Brain pericyte (primary cell): ENCODE measurements at places on chromosomes 7 and 10.

- DNase-seq, result no peak
Measured at GRCh38 chr7:81882086-81882485, 112.2 kb upstream of the HGF start.

DNA sequence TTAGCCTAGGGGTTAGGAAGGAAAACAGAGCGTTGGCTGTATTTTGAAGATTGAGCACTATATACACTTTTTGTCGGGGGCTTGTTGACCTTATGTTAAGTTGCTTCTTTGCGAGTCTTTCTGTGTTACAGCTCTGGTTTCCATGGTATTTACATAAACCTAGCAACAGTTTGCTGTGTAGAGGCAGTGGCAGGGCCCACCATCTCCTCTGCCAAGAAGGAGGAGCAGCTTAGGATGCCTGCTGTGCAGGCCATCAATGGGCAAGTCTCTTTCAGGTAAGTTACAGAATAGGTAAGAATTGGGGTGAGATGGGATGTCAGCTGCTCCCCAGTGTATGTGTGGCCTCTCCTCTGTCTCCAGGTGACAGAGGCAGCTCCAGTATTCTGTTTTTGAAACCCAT is 485.5 kb downstream of the LRMDA start:
- no peak for DNase-seq

- DNase-seq, result no peak
Measured at GRCh38 chr7:51261950-51262795, 54.4 kb downstream of the COBL start.

- DNase-seq, result no peak
Measured at GRCh38 chr10:69685426-69685801, 55.4 kb downstream of the FAM241B start.

DNA sequence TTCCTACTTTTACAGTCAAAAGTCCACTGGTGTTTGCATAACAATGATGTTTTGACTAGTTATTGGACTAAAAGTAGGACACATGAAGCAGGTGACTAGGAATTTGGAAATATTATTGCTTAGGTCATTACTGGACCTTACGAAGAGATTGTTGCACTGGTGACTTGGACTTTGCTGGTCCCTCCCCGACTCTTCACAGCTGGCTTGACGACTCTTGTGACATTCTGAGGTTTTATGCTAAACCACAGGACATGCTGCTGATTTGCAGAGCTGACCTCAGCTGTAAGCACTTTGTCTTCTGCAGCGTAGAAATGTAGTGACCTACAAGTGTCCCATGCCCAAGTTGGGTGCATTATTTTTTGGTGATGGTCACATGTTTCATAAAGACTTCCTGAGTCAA is 21.9 kb downstream of the PCBD1 start:
- no peak for DNase-seq

GRCh38 chr7:128217967-128218652 is 23.0 kb upstream of the LEP start:
- no peak for DNase-seq

GRCh38 chr10:72557362-72557761 is 68.5 kb downstream of the MICU1 start:
- no peak for DNase-seq

DNA sequence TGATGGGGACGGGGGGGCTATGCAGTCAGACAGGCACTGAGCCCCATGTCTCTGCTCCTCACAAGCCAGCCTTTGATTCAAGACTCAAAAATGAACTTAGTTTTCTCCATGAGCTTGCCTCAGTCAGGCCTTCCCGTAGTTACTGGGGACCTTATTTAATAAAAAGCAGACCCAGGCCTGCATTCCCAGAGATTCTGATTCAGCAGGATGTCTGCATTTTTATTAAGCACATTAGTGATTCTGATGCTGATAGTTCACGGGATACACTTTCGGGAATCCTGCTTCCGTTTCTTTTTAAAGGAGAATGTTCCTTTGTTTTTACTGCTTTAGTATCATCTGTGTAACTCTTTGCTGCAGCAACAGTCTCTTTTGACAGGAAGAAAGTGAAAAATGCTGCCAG is 28.3 kb upstream of the PLPP4 start:
- no peak for DNase-seq

GRCh38 chr10:10816447-10816846 is 201.2 kb upstream of the CELF2 start:
- DNase-seq, result no peak

DNA sequence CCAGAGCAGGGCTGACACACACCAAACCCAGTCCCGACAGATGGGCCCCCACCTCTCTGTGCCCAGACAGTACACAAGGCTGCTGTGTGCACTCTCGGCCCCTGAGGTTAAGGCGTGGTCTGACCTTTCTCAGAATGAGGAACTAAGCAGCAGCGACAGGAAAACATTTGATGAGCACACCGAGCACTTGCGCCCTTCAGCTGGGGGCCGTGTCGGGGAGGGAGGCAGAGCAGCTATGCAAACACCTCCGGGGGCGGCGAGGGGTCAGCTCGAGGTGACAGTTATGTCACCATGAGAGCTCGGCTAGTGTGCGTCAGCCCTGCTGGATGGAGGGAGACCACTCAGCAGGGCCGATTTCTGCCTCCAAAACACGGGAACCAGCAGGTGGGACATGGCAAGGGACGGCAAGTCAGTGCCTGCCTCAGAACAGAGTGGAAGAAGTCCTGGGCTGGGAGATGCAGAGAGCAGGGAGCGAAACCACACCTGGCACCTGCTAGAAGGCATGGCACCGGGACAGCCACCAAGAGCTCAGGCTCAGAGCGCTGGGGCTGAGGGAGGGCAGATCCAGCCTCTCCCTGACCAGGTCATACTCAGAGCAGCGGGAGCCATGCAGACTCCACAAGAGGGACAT is 57.4 kb downstream of the CHST15 start:
- DNase-seq, result no peak

- no peak for DNase-seq
Measured at GRCh38 chr10:63267414-63268148, 134.5 kb downstream of the NRBF2 start.

GRCh38 chr7:97025983-97026714 is 1.5 kb upstream of the DLX5 start:
- DNase-seq, result no peak

DNA sequence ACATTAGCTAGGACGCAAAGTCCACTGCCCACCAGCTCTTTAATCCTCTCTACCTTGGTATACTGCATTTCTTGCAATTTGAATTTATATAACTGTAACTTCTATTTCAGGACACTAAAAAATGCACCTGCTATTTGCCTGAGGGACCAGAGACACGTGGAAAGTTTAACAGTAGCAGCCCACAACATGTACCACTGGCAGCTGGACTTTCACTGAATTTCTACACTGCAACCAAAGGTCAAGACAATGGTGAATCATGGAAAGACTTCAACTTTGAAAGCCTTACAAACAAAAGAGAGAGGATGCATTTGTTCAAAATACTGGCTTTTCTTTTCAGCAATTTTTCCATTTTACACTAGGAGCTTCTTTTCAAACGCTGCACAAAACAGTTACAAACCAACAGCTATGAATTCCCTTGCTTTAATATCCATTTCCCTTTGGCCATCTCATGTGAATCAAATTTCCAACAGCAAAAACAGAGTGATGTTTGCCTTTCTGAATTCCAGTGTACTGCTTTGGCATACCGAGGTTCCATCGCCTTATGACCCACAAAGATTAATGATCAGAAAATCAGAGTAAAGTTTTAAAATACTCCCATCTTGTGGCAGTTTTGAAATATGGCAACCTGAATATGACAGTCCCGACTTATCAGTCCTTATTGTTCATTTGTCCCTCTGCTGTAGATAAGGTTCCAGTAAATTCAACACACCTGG is 29.9 kb upstream of the HNRNPH3 start:
- DNase-seq, result peak; percentile 15

DNA sequence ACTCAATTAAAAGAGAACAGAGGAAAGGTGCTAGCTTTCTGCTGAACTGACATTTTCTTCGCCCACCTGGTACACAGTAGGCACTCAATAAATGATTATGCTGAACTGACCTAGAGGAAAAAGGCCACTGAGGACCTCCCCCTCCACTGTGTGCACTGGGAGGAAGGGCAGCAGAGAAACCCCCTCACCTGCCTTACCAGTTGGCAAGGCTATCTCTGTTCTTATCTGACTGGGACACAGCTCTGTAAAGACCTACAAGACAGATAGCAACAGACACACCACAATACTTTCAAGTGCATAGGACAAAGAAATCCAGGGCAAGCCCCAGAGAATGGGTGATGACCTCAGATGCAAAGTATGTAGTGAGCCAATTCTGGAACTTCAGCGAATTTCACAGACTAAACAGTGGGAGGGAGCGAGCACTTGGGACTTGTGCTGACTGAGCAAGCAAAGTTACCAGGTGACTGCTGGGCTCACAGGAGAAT is 30.4 kb downstream of the PDLIM1 start:
- no peak for DNase-seq

GRCh38 chr7:133815611-133816210 is 311.4 kb upstream of the LRGUK start:
- no peak for DNase-seq

DNA sequence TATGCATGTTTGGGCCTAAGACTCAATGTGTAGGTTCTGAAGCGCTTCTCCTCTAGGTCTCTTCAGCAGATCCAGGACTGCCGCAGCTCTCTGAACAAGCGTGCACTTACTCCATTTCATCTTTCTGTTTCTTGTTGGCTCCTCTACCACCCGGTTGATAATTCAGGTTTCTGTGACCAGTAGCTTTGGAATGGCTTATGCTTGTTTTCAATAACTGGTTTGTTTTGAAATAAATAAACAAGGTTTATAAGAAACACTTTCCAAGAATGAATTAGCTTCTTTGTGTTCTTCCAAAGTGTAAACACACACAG is 1.5 kb downstream of the MDFIC start:
- DNase-seq, result no peak

DNA sequence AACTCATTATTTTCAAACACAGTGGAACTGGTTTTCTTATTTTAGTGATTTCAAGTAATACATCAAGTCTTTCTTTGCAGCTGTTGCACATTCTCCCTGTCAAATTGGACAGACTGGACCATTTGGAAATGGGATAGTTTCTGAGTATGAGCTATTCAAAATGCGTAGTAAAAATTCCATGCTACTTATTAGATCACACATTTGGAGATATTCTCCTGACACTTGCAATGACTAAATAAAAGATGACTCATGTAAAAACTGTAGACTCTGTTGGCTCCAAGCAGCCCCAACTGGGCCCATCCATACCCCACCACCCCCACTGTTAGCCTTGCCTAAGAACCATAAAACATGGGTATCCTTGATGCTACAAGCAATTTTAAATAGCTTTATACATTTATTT is 25.9 kb upstream of the BICC1 start:
- DNase-seq, result no peak

GRCh38 chr7:111255576-111255975 is 164.6 kb downstream of the LRRN3 start:
- no peak for DNase-seq

DNA sequence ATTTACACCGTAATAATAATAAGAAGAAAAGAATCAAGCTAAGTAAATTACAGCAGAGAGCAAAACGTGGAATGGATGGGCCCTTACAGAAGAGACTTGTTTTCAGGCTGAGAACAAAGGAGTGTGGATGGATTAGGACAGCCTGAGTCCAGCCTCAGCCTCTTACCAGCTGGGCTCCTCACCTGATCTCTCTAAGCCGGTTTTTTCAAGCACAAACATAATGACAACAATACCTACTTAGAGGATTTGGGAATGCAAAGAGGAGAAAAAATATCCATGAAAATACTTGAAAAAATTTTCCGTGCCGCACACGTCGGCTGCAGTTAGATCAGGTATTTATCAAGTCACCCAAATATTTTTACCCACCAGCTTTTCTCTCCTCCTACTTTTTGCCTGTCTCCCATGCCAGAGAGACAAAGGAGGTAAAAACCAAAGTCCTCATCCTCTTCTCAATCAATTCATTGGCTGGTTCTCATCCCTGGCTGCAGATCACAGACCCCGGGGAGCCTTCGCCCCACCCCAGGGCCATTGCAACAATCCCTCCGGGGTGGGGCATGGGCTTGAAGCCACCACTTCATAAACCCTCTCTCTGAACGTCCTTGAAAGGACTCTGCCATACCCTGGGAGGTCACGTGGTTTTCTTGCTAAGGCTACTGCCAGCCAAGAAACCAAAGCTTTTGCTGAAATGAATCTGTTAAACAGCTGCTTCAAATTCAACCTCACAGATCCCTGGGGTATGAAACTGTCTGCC is 29.7 kb upstream of the GTF2I start:
- DNase-seq, result no peak

GRCh38 chr7:954330-955238 is at the start of gene ADAP1:
TSS of gene ADAP1 (minus strand) at chr7:954680. CDS start at chr7:954477, 203 bp downstream.
- DNase-seq, result no peak

- no peak for DNase-seq
Measured at GRCh38 chr10:130039141-130039540, 71.5 kb downstream of the C10orf143 start.

DNA sequence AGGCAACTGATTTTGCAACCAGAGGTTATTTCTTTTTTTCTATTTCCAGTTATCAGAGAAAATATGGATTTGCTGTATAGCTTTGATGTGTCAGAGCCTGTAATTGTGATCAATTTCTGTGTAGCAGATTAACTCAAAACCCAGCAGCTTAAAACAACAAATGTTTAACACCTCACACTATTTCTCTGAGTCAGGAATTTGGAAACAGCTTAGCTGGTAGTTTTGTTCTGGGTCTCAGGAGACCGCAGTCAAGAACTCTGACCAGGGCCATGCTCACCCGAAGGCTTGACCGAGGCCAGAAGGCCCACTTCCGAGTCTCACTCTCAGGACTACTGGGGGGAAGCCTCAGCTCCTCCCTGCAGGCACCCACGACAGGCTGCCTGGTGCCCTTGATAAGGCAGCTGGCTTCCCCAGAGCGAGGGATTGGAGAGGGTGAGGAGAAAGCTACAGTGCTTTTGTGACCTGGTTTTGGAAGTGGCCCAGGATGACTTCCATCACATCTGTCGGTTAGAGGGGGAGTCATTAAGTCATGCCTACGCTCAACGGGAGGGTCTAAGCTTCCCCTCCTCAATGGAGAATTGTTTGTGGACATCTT is 105.7 kb upstream of the SHH start:
- DNase-seq, result no peak

DNA sequence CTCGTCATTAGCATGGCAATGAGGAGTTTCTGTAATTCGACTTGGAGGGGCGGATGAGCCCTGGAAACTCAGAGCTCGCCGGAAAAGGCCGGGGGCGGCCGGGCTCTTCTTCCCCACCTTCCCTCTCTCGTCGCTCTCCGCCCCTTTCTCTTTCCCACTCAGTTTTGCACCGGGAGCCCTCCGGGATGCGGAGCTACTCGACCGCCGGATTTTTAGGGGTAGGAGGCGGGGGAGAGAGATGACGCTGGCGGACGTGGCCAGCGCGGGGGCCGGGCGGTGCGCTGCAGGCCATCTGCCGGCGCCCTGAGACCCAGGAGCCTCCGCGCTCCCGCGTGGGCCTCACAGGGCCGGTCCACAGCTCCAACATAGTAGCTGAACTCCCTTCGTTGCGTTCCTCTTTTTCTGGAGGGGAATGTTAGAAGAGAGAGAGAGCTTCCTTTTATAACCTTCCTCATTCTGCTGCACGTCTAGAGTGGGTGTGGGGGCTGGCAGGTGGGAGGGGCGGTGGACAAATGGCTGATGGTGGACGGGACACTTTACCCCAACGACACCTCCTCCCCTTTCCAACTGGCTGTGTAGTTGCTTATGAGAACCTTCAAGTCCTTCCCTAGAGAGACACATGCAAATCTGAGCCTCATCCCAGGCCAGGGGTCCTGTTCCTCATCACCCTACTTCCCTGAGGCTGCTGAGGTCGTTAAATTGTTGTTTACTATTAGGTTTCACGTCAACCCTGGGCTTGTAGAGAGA is 1.1 kb upstream of the HOXA1 start:
- DNase-seq, result no peak
